ENCODE measurements at places on chromosomes 2 and 18. TPM values are rescaled to one million over a fixed set of nuclear protein-coding genes. Genes with fewer than 3 reads are reported as not detected.

Gene MYO5B
- 1.5 TPM for total RNA-seq

Gene TRABD2A
- 7.2 TPM for total RNA-seq

Gene GALR1
- total RNA-seq, result not detected

DNA sequence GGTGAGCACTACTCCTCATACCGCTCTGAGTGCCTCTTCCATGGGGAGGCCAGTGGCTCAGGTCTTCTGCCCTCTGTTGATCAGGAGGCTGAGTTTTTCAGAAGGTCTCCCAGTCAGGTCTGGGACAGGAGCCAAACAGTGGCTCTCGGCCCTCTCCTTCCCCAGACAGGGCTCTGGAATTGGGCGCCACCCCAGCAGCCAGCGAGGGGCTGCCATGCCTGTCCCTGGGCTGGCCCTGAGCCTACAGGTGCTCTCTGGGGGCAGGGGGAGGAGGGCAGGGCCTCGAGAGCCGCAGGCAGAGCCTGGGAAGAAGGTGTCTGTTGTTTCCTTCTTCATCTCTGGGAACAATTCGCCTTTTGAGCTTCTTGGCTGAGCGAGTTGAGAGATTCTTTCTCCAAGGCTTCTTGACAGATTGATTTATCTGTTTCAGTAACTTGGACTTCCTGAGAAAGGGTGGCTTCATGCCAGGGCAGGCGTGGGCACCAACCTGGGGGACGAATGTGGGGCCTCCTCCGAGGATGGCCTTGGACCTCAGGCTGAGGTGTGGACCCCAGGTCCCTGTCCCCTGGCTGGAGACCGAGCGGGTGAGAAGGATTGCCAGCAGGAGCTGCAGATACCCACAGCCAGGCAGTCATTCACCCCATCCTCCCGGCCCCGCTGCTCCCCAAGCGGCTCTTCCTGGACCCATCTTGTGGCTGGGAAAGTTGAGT lies 64.7 kb upstream of the GLI2 start:
- no peak for DNase-seq

DNA sequence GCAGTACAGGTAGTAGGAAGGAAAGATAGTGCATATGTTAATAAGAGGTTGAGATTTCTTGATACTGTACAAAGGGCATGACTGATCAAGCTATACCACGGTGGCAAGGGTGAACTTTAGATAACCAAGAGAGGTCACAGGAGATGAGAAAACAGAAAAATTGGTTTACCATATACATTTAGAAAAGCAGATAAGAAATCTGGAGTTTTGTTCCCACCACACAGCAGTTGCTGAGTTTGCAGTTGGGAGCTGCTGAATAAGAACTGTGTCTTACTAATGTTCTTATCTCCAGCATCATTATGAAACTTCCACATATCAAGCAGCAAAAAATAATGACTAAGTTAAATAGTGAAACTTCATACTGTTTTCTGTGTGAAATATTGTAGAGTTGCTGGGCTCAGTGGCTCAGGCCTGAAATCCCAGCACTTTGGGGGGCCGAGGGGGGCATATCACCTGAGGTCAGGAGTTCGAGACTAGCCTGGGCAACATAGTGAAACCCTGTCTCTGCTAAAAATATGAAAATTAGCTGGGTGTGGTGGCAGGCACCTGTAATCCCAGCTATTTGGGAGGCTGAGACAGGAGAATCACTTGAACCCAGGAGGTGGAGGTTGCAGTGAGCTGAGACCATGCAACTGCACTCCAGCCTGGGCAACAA lies 12.0 kb upstream of the IMPACT start:
- no peak for DNase-seq

GRCh38 chr18:70374154-70374553 lies 85.3 kb downstream of the SOCS6 start:
- DNase-seq, result no peak

DNA sequence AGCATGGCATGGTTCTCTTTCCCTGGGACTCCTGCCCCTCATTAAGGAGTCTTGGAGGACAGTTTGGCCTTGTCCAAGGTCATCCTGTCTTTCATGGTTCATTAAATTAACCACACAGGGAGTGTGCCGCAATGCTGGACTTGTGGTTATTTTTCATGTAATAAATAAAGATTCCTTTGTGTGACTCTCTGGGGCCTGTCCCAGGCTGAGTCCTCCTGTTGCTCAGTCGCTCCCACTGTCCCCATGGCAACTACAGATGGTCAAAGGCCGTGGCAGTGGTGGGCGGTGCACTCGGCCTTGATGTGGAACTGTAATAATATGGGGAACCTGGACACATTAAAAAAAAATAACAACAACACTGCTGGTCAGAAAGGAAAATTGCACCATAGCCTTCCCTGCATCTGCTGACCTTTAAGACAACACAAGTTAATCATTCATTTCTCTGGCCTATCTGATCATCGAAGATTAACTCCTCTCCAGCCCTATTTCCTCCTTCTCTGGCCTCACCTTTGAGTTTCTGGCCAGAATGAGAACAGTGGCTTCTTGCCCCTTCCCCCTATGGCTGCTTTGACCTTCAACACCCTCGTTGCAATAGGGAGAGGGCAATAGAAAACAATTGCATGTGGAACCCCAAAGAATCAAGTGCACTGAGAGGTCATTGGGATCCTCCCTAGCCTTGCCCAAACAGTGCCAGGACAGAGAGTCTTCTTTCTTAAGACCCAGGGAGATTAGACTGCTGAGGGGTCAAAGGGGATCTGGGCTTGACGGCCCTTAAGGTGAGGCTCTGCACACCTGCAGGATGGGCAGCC lies 44.7 kb downstream of the PSD4 start:
- no peak for DNase-seq

DNA sequence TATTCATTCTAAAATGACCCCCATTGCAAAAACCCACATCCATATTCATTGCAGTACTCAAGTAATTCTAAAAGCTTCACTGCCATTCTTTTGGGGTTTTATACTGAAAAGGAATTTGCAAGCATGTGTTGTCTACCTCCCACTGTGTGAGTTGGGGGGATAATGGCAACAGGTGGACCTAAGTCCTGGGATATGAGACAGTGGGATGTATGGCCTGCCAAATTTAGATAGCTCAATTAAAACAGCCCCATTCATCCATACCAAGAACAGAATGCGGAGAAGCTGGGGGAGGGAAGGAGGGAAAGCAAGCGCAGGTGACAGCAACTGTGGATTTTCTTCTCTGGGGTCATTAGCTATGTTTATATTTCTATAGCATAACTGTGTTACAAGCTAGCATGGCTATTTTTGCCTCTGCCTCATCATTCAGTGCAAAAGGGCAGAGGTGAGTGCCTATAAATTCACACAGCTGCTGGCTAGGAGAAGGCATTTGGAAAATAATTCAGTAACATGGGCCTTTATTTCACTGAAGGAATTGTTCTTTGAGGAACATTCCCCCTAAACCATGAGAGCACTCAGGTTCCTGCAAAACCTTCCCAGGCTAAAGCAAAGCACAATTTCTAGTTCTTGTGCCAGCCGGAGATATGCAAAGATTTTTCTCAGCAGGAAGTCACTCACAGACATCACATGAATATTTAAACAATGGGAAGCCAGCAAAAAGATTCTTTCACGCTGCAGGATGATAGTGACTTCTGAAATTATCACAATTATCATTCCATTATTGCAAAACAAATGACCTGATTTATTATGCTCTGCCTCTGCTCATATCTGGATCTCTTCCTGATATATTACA lies 393.9 kb upstream of the ACVR2A start:
- no peak for DNase-seq

All from endothelial cell (in vitro differentiated cells).